Activated CD4-positive, alpha-beta T cell treated with anti-CD3 and anti-CD28 coated beads for 24 hours (primary cell): ENCODE measurements at places on chromosomes 4 and X.

- no peak for DNase-seq
Measured at GRCh38 chrX:18577400-18577799, 94.5 kb downstream of the RS1 start.

- DNase-seq, result no peak
Measured at GRCh38 chr4:159273141-159273438, 170.2 kb downstream of the RAPGEF2 start.

- DNase-seq, result no peak
Measured at GRCh38 chrX:23389196-23389792, 54.6 kb downstream of the PTCHD1 start.

- DNase-seq, result no peak
Measured at GRCh38 chrX:124208660-124209059, 123.8 kb upstream of the TEX13D start.

- DNase-seq, result no peak
Measured at GRCh38 chrX:26670521-26670920, 454.6 kb downstream of the MAGEB5 start.

DNA sequence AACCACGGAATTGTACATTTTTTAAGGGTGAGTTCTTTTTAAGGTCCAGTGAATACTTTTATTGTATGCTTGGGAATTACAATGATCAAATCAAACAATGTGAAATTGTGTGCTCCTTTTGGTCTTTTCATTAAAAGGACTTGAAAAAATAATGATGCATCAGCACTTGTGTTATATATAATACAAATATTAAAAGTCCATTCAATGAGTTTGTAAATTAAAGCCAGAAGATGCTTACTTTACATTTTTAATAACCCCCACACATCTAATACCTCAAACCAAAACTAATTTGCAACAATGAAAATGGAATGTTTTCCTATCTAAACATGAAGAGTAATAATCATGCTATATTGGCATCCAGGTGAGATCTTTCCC, 369.8 kb upstream of the LCORL start:
- no peak for DNase-seq

- no peak for DNase-seq
Measured at GRCh38 chr4:163492951-163493504, 1.5 kb upstream of the TMA16 start.
